ENCODE measurements at places on chromosomes 1 and 21.

GRCh38 chr1:26858160-26858559, 4.8 kb upstream of the SFN start:
- DNase-seq = no peak

GRCh38 chr21:26157801-26158200, 12.8 kb downstream of the APP start:
- no peak for DNase-seq

- no peak for DNase-seq
Measured at GRCh38 chr1:219798283-219799030, 129.9 kb downstream of the SLC30A10 start.

GRCh38 chr1:5667513-5668325, 324.5 kb downstream of the NPHP4 start:
- DNase-seq = no peak

- DNase-seq = no peak
Measured at GRCh38 chr1:62384276-62385005, 52.4 kb upstream of the USP1 start.

DNA sequence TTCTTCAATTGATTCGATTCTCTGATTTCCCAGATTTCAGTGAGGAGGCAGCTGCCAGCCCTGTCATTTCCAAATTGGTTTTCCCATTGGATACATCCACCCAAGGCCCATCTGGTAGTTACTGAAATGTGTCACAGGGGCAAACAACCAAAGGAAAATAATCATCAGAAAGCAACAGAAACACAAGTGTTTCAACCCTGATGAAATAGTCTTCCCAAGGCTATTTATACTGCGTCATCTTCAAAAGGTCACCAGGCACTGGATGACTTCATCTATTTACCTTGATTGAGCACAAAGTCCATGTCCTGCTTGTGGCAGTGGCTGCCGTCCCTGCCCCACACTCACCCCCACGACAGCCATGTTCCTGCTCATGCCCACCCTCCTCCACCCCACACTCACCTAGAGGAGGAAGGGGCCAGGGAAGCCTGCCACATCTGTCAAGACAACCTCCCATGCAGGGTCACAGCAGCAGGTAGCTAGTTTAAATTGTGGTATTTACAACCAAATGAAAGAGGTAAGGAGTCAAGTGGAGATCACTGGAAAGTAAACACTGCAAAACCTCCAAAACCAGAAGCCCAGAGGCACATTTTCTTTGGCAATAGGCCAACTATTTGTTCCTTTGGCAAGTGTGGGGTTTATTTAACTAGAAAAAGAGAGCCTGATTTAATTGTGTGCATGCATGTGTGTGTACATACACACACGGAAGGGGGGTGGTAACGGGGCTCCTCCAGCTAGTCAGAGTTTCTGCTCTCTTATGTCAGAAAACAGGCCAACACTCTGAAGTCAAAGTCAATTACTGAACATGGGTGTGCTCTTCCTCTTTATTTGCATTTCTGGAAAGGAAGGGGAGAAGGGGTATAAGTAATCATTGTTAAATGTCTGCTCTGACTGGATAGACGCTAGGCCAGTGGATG, 49.5 kb upstream of the RAB4A start:
- DNase-seq = no peak

GRCh38 chr1:239616673-239617072, 230.3 kb downstream of the CHRM3 start:
- no peak for DNase-seq

DNA sequence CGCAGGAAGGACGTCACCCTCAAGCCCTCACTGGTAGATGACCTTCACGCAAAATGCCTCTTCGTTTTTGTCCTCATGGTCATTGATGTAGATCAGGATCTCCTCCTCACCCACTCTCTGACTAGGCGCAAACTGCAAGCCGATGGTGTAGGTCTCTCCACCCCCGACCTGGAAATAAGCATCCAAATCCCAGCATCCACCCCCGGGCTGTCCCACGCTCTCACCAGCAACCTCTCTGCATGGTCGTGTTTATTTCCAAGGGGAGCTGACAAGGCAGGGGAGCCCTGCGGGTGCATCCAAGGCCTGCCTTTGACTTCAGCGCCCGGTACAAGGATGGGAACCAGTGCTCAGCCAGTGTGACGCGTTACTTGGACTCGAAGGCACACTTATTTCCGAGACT, 129.0 kb downstream of the NPHP4 start:
- DNase-seq = no peak

DNA sequence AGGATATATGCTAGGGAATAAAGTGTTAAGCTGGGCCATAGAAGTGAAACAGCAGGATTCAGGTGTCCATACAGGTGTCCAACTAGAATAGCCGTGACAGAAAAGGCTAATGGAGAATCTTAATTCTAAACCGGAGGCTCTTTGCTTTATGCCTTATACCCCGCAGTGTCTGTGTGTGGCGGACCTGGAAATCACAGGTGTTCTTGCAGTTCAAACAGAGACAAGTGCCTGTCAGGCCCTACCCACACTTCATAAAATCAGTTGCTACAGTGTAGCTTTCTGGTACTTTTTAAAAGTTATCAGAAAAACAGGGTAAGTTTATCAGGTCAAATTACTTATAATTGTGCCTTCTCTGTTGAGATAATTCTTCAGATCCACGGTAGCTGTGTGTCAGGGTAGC, 293.9 kb downstream of the LRRC7 start:
- DNase-seq = no peak

DNA sequence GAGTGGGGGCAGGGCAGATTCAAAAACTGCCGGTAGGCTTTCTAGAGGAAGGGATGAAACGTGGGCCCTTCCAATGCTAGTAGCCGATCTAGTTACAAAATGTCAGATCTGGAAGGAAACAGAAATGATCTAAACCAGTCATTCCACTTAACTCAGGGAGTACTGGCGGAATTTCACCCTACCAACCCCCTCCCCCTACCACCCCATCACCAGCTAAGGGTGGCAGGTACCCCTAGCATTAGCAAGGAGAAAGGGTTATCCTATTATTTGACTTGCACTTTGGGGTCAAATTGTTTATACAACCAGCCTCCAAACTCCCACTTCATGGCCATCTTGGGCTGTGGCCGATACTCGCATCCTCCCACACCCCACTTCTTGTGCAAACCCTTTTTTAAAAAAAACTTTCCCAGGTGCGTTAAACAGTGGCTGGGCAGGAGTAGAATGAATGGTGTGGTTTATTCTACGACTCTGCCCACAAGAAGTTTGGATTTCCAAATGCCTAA, 644 bp upstream of the MRPL24 start:
- no peak for DNase-seq

GRCh38 chr21:36330904-36331303, 10.9 kb downstream of the MORC3 start:
- DNase-seq = peak; percentile 67

- no peak for DNase-seq
Measured at GRCh38 chr1:119815361-119815760, 4.1 kb upstream of the REG4 start.

- DNase-seq = no peak
Measured at GRCh38 chr1:26078286-26079177, 11.1 kb upstream of the TRIM63 start.

DNA sequence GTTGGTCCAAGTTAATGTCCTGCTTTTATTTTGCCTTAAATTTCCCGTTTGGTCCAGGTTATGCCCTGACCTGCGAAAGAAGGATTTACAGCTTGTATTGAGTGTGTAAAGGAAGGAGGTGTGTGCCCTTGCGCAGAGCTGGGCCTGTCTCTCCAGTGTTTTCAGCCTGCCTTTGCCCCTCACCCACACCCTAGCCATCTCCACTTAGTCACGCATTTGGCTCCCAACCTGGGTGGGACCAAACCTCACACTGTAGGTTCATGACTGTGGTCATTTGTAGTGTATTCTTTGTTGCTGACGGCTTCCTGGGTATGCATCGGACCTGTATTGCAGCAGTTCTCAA, 572 bp upstream of the SRSF10 start:
- peak; percentile 75 for DNase-seq

- no peak for DNase-seq
Measured at GRCh38 chr1:198977909-198978308, 339.1 kb downstream of the PTPRC start.

GRCh38 chr21:45293220-45293725, 5.6 kb upstream of the POFUT2 start:
- no peak for DNase-seq

DNA sequence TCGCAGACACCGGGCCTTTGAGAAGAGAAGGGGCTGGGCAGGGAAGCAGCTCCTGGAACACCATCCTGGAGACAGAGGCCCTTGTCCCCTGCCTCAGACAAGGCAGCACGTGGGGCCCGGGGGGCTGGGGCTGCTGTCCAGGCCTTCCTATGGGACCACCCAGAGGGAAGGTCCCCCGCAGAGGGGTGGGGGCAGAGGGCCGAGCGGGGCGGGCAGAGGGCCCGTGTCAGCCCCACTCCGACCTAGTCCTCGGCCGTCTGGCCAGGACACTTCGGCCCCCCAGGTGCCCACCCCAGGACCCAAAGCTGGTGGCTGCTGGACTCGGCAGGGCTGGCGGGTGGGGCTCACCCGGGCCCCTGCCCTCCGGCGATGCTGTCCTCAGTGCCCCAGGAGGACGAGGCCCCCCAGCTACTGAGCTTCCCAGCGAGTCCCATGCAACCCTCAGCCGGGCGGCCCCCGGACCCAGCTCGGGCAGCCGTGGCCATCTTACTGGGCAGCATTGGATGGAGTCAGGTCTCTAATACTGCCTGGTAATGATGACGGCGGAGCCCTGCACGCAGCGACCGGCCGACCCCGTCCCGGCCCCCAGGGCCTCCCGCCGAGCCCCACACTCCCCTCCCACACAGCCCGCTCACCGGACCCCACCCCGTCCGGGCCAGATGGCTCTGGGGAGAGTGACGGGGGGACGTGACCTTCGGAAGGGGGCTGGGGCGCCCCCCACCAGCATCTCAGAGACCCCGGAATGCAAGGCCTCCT, 6.9 kb upstream of the TTLL10 start:
- no peak for DNase-seq

DNA sequence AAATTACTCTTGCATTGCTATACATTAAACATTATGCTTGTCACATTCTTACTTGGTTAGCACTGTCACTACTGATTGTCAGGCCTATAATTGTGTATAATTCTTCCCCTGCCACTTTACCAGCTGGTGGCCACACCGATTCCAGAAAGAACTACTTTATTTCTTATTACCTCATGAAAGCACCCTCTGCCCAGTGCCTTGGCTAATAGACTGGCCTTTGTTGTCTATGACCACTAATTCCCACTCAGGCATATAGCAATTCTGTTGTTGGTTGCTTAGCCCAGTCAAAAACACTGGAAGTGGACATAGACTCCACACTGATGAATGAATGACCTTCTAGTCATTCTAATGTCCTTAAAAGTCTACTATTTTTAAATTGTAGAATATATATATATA, 35.6 kb downstream of the MRPL39 start:
- no peak for DNase-seq

- DNase-seq = no peak
Measured at GRCh38 chr1:202278751-202279150, 63.0 kb downstream of the UBE2T start.

- no peak for DNase-seq
Measured at GRCh38 chr1:59504276-59504675, 207.4 kb downstream of the FGGY start.

DNA sequence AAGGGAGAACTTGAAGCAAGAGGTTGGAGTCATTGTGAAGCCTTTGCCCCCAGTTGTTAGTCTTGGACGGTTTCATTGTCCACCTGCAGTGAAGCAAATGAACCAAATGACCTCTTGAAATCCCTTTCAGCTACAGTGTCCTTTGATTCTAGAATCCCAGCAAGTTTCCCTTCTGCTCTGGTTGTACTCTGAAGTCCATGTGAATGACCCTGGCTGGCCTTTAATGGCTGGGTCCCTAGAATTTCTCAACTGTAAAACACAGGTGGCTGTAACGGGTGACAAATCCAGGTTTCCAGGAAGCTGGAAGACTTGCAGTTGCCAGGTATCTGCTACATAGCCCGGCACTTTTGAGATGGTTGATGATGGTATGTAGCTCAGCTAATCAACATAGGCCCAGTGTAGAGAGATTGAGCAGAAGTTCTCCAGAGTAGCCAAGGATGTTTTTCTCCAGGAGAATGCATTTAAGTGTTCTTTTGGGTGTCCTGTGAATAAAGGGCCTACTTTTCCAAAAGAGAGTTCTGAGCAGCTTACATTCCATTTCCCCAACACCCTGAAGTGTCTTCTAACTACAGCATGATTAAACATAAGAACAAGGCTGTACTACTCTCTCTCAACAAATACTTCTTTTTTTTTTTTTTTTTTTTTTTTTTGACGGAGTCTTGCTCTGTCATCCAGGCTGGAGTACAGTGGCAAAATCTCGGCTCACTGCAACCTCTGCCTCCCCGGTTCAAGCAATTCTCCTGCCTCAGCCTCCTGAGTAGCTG, 17.6 kb upstream of the SLC30A1 start:
- no peak for DNase-seq

DNA sequence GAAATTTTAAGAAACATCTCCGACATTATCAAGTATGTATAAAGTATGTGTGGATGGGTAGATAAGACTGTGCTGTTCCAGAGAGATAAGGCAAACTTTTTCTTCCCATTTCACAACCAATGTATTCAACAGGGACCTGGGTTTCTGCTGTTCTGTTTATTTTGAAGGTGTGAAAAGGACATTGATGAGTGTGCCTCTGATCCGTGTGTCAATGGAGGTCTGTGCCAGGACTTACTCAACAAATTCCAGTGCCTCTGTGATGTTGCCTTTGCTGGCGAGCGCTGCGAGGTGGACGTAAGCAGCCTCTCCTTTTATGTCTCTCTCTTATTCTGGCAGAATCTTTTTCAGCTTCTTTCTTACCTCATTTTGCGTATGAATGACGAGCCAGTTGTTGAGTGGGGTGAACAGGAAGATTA, 174.0 kb downstream of the CRB1 start:
- no peak for DNase-seq

- no peak for DNase-seq
Measured at GRCh38 chr1:185207980-185208602, 51.1 kb downstream of the SWT1 start.

DNA sequence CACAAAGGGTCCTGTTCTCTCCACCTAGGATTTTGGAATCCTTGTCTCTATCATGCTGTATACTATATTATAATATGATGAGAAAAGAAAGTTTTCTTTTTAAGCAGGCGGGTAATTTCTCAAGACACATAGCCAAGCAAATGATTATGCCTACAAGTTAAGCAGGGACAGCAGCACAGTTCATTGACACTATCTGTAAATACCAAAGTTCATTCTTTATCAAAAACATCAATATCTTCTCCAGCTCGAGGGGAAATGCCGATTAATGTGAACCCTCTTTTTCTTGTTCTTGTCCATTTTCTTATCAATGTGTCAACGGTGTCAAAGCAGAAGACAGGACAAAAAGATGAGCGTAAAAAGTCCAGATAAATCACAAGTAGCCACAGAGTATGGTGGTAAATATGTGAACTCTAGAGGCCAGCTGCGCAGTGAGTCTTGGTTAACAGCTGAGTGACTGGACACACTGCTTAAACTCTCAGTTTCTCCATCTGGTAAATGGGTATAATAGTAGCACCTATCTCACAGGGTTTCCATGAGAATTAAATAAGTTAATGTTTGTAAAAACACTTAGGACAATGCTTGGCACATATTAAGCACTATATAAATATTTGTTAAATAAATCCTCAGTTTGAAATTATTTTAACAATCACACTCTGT, 30.9 kb downstream of the LPAR3 start:
- DNase-seq = no peak
